ENCODE measurements at places on chromosomes 16 and 17.

- DNase-seq = no peak
- no peaks in the 10 kb centered on the region for H3K36me3 ChIP-seq
- H3K4me1 ChIP-seq = peaks cover 4% of the 10 kb centered on the region
- H3K27me3 ChIP-seq = peaks cover 16% of the 10 kb centered on the region
- H3K4me3 ChIP-seq = no peak overlapping the region
Observed at GRCh38 chr17:70172923-70173322, 3.6 kb downstream of the KCNJ2 start.

GRCh38 chr17:78912082-78912481, 9.1 kb upstream of the CEP295NL start:
- no peak for DNase-seq
- no peak overlapping the region for H3K4me3 ChIP-seq
- H3K27me3 ChIP-seq = no peaks in the 10 kb centered on the region
- H3K36me3 ChIP-seq = no peaks in the 10 kb centered on the region
- no peaks in the 10 kb centered on the region for H3K4me1 ChIP-seq

- DNase-seq = no peak
- H3K27ac ChIP-seq = no peak overlapping the region
- peaks cover 2% of the 10 kb centered on the region for H3K4me1 ChIP-seq
- no peak overlapping the region for H3K4me3 ChIP-seq
- no peaks in the 10 kb centered on the region for H3K27me3 ChIP-seq
Observed at GRCh38 chr16:55494994-55495421, 13.9 kb upstream of the LPCAT2 start.

DNA sequence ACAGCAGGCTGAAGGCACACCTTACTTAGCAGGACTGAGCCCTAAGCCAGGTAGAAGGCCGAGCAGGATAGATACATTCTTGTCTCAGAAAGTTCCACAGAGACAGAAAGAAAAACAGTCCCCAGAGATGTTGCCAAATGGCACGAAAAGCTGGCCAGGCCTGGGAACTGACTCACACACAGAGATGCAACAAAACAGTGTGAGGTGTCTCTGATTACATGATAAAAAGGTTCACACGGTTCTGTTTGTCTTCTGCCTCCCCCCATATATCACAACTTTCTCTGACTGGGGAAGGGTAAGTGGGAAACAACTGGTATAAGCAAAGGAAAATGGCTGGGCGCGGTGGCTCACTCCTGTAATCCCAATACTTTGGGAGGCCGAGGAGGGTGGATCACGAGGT, 1.7 kb downstream of the WBP2 start:
- H3K4me1 ChIP-seq = peaks cover 27% of the 10 kb centered on the region
- no peaks in the 10 kb centered on the region for H3K27me3 ChIP-seq
- no peak overlapping the region for H3K4me3 ChIP-seq
- peaks cover 33% of the 10 kb centered on the region for H3K36me3 ChIP-seq
- no peak overlapping the region for H3K27ac ChIP-seq

DNA sequence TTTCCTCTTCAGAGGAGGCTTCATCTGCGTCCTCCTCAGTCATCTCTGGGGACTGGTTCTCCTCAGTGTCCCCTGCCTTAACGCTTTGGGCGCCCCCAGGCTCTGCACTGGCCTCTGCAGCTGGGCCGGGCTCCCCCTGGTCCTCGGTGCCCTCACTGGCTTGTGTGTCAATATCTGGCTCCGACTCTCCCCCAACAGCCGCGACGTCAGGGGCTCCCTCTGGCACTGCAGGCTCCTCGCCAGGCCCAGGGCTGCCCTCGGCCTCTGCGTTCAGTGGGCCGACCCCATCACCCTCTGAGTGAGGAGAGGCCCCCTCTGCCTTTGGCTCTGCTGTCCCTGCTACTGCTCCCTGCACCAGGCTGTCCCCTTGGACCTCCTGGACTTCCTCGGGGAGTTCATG, 34.7 kb downstream of the SRL start:
- H3K4me1 ChIP-seq = peaks cover 16% of the 10 kb centered on the region
- DNase-seq = no peak

All from effector memory CD4-positive, alpha-beta T cell (primary cell).